LHCN-M2 (cell line): ENCODE measurements at places on chromosomes 2 and 18. TPM values are rescaled to one million over a fixed set of nuclear protein-coding genes. Genes with fewer than 3 reads are reported as not detected.

DNA sequence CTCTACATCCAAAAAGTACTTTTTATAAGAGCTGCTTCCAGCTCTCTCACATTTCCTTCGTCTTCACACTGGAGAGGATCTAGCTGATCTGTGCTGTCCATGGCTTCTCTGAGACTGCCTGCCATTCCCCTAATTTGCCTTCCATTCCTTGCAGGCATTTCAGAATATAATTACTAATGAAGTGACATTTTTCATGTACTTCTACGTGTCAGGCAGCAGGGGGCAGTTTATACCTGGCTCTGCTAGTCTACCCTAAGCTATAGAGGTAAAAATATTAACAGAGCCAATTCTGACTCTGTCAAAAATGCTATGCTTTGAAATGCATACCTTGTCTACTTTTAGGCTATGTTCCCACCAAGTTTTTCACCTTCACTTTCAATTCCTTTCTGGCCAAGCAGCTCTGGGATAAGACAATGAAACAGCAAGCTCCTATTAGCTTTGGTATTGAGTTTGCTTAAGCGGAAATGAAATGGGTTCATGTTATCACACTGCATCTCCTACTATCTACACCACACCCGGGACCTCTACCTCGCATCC is 81.9 kb downstream of the MEP1B start:
- DNase-seq: peak; percentile 32

- DNase-seq: no peak
Observed at GRCh38 chr18:48302736-48303135, 106.4 kb downstream of the ZBTB7C start.

GRCh38 chr2:118752762-118753429 is 94.6 kb downstream of the EN1 start:
- no peak for DNase-seq

DNA sequence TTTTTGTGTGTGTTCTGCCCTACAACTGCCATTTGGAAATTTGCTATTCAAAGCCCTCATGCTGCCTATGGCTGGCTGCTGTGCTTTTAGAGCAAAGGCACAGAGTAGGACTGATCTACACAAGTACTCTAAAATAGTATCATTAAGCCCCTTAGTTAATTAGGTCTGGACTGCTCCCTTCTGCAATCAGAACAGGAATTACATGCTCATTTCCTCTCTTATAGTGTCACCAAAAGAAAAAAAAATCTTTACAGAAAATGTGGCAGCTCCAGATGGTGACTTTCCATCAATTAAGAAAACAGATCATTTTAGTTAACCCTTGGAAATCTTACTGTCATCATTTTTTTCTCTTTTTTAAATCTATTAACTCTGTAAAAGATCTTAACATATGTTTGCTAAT is 337.5 kb downstream of the RIT2 start:
- DNase-seq: no peak

Gene PSMA8
- total RNA-seq: not detected in 2 replicates

- peak; percentile 48 for DNase-seq
Observed at GRCh38 chr2:238784671-238785527, 63.0 kb upstream of the TWIST2 start.

Gene HOXD1
- not detected in 2 replicates for total RNA-seq

DNA sequence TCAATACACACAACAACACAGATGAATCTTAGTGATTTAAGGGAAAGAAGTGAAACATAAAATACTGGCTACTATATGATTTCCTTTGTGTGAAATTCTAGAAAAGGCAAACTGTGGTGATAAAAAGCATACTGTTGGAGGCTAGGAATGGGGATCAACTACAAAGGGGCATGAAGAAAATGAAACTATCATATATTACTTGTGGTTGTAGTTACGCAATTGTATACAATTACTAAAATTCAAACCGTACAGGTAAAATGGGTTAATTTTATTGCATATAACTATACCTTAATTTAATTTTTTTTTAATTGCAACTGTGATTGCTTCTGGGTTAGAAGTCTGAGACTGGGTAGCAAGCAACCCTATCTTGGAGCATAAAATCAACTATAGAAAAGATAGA is 41.7 kb upstream of the ABI2 start:
- no peak for DNase-seq

DNA sequence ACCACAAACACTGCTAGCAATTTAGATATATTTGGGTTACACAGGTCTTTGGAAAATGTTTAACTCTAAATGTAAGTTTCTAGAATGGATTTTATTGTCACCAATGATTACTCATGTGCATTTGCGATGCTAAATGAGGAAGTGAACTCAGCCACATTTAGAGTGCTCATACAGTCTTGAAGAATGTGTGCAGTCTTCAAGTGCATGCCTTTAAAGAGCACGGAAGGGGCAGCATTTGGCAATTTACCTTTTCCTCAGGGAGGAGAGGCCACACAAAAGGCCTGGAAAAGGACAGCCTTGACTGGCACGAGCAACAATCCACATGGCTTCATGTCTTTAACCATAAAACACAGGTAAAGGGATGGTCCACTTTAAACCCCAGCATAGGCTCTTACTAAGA is 78.5 kb upstream of the STK17B start:
- DNase-seq: peak; percentile 80

- peak; percentile 36 for DNase-seq
Observed at GRCh38 chr2:198127627-198128026, 323.2 kb downstream of the PLCL1 start.

Gene IGFBP5
- 0.06 and 0.46 TPM in 2 replicates for total RNA-seq
